ENCODE measurements at places on chromosomes 3 and 15.

DNA sequence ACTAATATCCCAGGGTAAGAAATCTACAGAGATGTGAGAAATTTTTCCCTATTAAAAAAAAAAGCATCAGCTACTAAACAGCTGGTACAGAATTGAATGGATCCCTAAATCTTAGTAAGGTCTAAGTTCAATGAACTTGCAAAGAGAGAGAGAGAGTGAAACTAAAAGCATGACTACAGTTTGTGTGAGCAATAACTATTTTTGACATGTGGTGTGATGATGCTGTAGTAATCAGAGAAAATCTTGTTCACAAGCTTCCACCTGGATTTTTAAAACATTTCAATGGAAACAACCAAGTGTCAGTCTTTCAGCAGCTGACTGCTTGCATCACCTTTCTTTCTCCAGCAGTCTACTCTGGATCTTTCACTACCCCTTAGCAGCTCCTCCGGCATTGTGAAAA lies 45.2 kb upstream of the ABI3BP start:
- DNase-seq, result no peak

GRCh38 chr15:33218071-33218491 lies 23.6 kb upstream of the FMN1 start:
- no peak for DNase-seq

GRCh38 chr3:13931172-13931571 lies 51.3 kb upstream of the WNT7A start:
- DNase-seq, result no peak

DNA sequence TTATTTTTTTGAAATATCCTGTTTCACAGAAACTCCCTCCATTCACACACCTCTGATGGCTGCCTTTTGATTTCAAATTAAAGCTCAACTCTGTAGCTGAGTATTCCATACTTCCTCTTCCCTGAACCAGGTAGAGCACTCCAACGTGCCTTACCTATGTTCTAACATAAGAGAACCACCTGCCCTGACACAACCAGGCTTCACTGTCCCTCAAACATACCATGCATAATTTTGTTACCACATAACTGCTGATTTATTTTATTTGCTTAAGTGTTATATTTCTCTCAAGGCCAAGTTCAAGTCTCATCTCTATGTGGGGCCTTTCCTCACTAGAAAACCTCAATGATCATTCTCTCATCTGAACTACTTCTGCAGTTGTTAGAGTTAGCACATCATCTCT lies 209.7 kb downstream of the P3H2 start:
- DNase-seq, result no peak

DNA sequence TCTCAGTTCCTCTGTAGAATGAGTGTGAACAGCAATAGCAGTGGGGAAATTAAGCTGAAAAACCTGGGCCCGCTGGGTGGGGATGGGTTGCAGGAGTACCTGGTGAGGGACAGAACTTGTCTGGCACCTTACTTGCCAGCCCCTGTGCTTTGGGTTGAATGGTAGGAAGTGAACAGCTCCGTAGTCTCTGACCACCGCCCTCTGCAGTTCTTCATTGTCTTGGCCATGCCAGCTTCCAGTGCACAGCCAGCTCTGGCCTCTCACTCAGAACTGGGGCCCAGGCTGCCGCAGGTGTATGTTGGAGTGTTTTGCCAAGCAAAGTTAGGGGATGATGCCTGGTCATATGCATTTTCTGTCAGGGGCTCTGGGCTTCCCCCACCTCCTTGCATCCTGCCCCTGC lies 14.0 kb upstream of the CHST14 start:
- DNase-seq, result no peak

GRCh38 chr3:156983559-156983958 lies 157.4 kb downstream of the LEKR1 start:
- no peak for DNase-seq

- no peak for DNase-seq
Observed at GRCh38 chr15:57298843-57299550, 77.3 kb upstream of the CGNL1 start.

GRCh38 chr15:60704717-60705116 lies 225.8 kb upstream of the ICE2 start:
- DNase-seq, result no peak

GRCh38 chr3:64268926-64269325 lies 43.7 kb upstream of the PRICKLE2 start:
- no peak for DNase-seq

DNA sequence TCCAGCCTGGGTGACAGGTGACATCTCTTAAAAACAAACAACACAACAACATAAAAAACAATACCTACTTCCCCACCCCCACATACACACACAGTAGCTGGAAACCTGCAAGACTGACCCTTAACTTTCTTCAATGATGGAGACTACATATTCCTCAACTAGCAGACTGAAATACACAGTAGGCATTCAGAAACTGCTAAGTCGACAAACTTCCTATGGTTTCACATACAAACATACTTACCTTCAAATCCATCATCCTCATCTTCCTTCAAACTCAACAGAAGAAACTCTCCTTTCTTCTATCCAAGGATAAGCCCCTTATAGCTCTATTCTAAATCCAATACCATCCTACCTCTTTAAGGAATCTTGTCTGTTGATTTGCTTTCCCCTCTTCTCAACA lies 30.6 kb downstream of the DCUN1D1 start:
- no peak for DNase-seq

- DNase-seq, result no peak
Observed at GRCh38 chr3:23953523-23953922, 8.4 kb downstream of the NR1D2 start.

- DNase-seq, result no peak
Observed at GRCh38 chr3:151009430-151009829, 36.9 kb upstream of the CLRN1 start.

- no peak for DNase-seq
Observed at GRCh38 chr3:39166932-39167532, 13.6 kb upstream of the CSRNP1 start.

GRCh38 chr3:22245811-22246583 lies 495.0 kb upstream of the ZNF385D start:
- DNase-seq, result no peak

GRCh38 chr3:88010810-88011209 lies 48.0 kb downstream of the CGGBP1 start:
- DNase-seq, result no peak

DNA sequence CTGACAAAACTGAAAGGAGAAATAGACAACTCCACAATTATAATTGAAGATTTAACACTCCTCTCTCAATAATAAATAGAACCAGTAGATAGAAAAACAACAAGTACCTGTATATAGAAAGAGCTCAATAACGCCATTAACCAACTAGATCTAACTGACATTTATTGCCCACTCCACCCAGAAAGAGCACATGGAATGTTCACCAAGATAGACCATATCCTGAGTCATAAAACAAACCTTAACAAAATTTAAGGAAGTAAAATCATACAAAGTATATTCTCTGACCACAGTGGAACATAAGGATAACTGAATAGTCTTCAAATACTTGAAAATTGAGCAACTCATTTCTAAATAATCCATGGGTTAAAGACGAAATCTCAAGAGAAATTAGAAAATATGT lies 25.1 kb downstream of the KBTBD12 start:
- no peak for DNase-seq

- DNase-seq, result no peak
Observed at GRCh38 chr3:13132281-13132680, 59.1 kb upstream of the IQSEC1 start.

DNA sequence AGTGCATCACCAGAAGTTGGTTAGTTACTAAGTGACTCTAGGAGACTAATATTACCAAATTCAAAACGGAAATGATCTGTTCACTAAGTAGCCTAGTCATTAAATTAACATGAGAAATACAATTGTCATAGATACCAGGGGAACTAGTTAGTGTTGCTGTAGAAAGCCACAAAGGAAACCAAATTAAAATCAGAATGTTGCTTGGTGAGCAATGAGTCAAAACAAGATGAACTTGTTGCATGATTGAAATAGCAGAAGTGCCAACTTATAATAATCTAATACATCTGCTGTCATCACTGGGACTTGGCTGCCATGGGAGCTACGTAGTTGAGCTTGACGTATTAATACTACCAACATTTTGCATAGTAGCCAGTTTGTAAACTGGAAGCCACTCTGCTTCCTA lies 458.1 kb downstream of the DIPK2A start:
- no peak for DNase-seq

DNA sequence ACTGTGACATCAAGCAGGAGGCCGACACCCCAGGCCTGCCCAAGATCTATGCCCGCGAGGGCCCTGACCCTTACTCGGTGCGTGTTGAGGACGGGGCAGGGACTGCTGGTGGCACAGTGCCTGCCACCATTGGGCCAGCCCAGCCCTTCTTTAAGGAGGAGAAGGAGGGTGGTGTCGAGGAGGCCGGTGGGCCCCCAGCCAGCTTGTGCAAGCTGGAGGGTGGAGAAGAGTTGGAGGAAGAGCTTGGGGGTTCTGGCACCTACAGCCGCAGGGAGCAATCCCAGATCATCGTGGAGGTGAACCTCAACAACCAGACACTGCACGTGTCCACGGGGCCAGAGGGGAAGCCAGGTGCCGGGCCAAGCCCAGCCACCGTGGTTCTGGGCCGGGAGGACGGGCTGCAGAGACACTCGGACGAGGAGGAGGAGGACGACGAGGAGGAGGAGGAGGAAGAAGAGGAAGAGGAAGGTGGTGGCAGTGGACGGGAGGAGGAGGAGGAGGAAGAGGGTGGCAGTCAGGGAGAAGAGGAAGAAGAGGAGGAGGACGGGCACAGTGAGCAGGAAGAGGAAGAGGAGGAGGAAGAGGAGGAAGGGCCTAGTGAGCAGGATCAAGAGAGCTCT lies 5.4 kb downstream of the ZBTB47 start:
- DNase-seq, result no peak

- no peak for DNase-seq
Observed at GRCh38 chr3:144151983-144152382, 180.4 kb downstream of the DIPK2A start.

DNA sequence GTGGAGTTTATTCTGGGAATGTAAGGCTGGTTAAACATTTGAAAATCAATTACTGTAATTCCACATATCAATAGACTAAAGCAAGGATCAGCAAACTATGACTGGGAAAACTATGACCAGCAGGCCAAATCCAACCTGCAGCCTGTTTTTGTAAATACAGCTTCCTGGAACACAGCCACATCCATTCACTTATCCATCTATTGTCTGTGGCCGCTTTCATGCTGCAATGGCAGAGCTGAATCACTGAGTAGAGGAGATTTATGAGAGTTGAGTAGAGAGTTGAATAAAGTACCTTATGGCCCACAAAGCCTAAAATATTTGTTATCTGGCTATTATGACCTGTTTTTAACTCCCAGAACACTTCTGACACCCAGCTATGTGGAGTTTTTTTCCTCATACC lies 12.2 kb downstream of the MYLK start:
- no peak for DNase-seq

DNA sequence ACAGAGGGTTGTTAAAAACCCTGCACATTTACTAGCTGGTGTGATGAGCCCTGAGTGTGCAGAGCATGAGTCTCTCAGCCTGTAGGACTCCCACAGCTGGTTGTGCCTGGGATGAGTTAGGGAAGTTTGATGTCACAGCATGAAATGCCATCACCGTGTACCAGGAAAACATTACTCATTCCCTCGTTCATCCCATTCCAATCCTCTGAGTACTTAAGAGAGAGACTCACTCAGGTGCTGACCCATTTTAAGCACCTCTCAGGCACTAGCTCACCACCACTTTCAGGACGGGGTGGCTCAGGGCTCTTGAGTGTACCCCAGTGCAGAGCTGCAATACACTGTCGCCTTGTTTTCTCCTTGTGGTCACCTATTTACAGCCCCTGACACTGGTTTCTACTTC lies 18.7 kb downstream of the MGLL start:
- no peak for DNase-seq

DNA sequence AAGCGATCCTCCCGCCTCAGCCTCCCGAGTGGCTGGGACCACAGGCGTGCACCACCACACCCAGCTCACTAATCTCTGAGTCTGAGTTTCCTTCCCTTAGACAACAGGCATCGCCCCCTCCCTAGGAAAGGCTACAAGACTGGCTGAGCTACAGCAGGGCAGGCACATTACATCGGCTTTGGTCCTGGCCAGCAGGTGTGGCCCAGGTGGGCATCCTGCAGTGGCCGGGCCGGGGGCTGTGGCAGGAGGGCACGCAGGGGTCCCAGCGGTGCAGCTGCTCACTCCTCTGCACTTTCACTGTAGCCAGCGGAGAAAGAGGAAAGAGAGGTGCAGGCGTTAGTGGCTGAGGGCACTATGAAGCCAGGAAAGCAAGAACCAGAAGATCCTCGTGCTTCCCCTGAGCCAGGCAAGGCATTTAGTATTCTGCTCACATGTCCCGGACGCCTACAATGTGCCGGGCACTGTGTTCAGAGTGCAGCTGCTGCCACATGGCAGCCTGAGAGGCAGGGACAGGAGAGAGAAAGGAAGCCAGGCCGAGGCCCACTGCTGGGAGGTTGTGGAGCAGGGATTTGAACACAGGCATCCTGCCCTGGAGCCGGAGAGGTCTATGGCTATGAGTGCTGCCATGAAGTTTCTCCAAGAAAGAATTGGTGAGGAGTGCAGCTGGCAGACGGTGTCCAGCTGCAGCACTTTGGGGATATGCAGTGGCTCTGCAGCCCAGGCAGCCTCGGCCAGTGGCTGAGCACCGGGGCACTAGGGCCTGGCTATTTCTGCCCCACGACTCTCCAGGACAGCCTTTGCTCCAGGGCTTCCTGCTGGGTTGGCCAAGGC lies 22.3 kb downstream of the GRIP2 start:
- no peak for DNase-seq

GRCh38 chr15:62301993-62302675 lies 137.0 kb upstream of the C2CD4B start:
- DNase-seq, result no peak

DNA sequence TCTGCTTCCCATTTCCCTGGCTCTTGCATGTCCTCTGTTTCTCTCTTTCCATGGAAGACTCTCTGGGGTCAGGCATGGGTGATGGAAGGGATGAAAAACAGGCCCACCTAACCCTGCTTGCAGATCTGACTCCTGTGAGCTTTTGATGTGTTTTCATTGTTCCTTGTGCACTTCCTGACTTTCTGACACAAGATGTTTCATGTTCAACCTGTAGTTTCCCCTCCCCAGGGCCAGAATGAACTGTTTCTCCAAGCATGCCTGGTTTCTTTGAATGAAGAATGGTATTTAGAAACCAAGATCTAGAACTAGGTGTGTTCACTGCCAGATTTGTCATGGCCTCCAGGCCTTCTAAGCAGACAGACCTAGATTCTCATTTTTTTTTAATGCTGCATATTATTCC lies 36.1 kb upstream of the CRTC3 start:
- DNase-seq, result no peak

GRCh38 chr3:190863119-190863465 lies 598 bp upstream of the GMNC start:
- no peak for DNase-seq

GRCh38 chr3:195869413-195870001 lies 38.8 kb downstream of the TNK2 start:
- no peak for DNase-seq

- DNase-seq, result no peak
Observed at GRCh38 chr3:51191768-51192167, 193.3 kb upstream of the MANF start.

DNA sequence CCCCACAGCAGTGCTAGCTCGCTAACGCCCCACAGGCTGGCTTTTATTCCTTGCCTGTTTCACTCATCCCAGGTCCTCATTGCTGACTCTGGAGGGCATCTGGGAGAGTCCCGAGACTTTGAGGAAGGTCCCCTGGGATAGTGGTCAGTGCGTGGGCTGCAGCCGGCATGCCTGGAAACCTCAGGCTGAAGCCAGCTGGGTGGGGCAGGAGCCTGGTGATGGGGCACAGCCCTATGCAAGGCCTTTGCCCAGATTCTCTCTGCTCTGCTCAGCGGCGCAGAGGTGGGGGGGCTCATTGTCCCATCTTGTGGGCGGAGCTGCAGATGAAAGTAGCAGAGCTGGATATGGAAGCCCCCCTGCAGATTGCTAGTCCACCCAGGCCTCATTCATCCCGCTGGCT lies 55.7 kb upstream of the SMAD6 start:
- DNase-seq, result no peak
